ENCODE measurements at places on chromosomes 3 and 15.

GRCh38 chr3:17469520-17469919 is 272.9 kb downstream of the TBC1D5 start:
- DNase-seq, result no peak

DNA sequence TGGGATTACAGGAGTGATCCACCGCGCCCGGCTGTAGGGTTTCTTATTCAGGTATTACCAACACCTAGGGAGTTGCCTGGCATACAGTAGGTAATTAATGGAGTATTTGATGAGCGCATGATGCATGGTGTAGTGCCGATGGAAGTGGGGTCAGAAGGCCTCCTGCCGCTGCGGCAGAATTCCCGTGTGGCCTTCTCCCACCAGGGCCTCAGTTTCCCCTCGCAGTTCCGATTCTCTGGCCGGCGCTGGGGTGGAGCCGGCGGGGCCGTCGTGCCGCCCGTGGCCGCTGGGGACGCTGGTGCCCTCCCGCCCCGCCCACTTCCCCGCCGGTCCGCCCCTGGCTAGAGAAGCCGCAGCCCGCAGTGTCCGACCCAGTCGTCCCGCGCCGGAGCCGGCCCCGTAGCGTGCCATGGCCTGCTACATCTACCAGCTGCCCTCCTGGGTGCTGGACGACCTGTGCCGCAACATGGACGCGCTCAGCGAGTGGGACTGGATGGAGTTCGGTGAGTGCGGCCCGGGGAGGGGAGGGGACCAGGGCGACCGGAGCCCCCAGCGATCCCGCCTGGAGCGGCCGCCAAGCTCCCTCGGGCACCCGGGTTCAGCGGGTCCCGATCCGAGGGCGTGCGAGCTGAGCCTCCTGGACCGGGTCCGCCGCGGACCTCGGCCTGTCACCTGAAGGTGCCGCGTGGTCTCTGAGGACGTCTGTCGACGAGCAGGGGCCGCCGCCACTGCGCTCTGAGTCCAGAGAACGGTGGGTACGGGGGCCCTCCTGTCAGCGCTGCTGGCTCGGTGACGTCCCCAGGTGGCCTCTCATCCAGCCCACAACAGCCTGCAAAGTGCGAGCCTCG is at the start of gene IRAK2:
Gene IRAK2, plus strand, starts transcription at position 374 of the 848 bp plus-strand sequence. Its CDS starts 36 bp downstream, at position 410.
- peak; percentile 79 for DNase-seq

- DNase-seq, result no peak
These were observed 48.8 kb upstream of the PLXND1 start for GRCh38 chr3:129655291-129655700.

DNA sequence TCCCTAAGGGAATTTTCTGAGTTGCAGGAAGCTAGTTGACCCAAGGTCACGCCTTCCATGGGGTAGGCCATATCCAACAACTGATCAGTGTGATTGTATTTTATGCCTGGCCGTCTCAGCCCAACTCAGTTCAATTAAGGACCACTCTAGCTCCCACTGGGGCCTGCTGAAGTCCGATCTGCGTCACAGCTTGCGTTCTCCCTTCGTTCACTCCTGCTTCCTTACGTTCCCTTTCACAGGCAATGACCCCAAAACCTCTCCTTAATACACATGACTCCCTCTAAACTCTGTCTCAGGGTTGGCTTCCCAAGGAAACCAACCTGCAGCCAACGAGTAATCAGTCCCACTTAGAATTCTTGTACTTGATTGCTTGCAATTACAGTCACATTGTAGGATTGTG is 428.0 kb downstream of the RBMS3 start:
- no peak for DNase-seq

- no peak for DNase-seq
These were observed 429.2 kb upstream of the NR2F2 start for GRCh38 chr15:95901271-95901670.

- DNase-seq, result peak; percentile 8
These were observed 124.6 kb upstream of the ABHD17C start for GRCh38 chr15:80570553-80570952.

- no peak for DNase-seq
These were observed 407.1 kb upstream of the CFAP20DC start for GRCh38 chr3:59456852-59457485.

- no peak for DNase-seq
These were observed 12.7 kb downstream of the SEC61A1 start for GRCh38 chr3:128064962-128065361.

- no peak for DNase-seq
These were observed 19.8 kb upstream of the LOXL1 start for GRCh38 chr15:73906346-73907034.

DNA sequence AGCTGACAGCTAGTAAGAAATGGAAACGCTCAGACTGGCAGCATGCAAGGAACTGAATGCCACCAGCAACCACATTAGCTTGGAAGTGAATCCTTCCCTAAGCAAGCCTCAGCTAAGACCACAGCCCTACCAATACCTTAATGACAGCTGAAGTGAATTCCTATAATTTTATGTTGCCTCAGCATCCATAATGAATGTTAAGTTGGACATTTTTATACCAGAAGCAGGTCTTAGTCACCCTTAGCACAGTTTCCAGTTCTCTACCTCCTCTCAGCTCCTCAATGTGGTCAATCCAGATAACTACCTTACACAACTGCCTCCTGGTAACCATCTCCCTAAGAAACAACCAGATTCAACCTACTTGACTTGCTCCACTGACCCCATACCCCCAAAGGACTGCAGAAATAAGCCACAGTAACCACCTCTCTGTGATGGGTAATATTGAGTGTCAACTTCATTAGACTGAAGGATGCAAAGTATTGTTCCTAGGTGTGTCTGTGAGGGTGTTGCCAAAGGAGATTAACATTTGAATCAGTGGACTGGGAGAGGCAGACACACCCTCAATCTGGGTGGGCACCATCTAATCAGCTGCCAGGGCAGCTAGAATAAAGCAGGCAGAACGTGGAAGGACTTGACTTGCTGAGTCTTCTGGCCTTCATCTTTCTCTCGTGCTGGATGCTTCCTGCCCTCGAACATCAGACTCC is 33.5 kb downstream of the NEDD4 start:
- no peak for DNase-seq

- DNase-seq, result peak; percentile 56
These were observed 858 bp downstream of the NTRK3 start for GRCh38 chr15:88255484-88256278.

DNA sequence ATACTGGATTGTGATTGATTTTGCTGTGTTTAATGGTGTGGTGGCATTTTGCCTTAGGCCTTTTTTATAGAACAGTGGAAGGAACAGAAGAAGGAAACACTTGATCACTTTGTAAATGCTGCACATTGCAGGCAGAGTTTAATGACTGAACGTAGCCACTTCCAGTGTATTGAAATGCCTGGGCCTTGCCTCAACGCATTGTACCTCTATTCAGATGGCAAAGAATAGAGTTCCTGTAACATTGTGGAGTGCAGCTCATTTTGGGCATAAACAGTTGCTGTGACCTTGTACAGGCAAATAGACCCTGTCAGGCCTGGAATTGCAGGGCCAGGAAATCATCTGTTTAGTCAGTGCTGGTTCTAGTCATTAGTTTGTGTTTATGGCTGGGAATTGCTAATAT is 225.0 kb downstream of the EPHA3 start:
- peak; percentile 34 for DNase-seq
